Left ventricle myocardium inferior (tissue), 1 donor: ENCODE measurements at places on chromosomes 4 and X. TPM values are rescaled to one million over a fixed set of nuclear protein-coding genes. Genes with fewer than 3 reads are reported as not detected.

DNA sequence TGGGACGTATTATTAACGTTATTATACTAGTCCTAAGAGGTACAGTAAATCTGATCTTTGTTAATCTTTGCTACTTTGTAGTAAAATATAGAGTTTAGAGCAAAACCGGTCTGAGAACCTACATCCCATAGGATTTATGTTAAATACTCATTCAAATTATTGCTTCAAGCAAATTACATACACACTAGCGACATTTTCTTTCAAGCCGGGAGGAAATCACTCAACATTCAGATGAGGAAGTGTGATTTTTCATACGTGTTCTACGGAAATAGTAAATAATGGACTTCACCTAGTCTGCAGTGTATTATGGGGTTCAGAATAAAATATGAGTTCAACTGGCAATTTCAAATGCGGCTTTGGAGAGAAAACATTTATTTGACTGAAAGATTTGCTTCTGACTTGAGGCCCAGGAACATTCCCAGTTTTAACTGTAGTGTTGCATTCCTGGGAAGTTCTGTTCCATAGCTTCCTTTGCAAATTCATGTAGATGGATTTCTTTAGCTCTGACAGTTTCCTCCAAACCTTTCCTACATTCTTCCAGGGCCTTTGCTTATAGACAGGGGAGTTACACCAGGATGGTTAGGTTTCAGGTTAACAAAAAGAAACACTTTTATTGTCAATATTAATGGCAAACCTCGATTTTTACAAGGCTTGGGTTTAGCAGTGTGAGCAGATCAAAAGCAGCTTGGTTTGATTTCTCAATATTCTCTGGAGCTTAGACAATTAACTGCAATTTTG lies 5.3 kb upstream of the HAND2 start:
- peaks cover 96% of the 10 kb centered on the region for H3K27me3 ChIP-seq
- H3K4me1 ChIP-seq = peaks cover 57% of the 10 kb centered on the region
- H3K4me3 ChIP-seq = peak overlapping the region; percentile 84
- no peaks in the 10 kb centered on the region for H3K36me3 ChIP-seq

- H3K27ac ChIP-seq = no peak overlapping the region
- no peak for DNase-seq
- H3K4me1 ChIP-seq = peaks cover 47% of the 10 kb centered on the region
- H3K4me3 ChIP-seq = no peak overlapping the region
These were observed 17.7 kb downstream of the FRYL start for GRCh38 chr4:48762408-48762807.

GRCh38 chrX:115408771-115409400 lies 119.4 kb downstream of the LUZP4 start:
- no peaks in the 10 kb centered on the region for H3K36me3 ChIP-seq
- no peaks in the 10 kb centered on the region for H3K4me1 ChIP-seq
- no peak overlapping the region for H3K4me3 ChIP-seq
- no peaks in the 10 kb centered on the region for H3K27me3 ChIP-seq
- no peak for DNase-seq

VEGFD gene
- 8.3 TPM for total RNA-seq
